ENCODE measurements at places on chromosomes 7 and 10.

- no peak for DNase-seq
Observed at GRCh38 chr7:53776323-53776722, 740.9 kb downstream of the POM121L12 start.

DNA sequence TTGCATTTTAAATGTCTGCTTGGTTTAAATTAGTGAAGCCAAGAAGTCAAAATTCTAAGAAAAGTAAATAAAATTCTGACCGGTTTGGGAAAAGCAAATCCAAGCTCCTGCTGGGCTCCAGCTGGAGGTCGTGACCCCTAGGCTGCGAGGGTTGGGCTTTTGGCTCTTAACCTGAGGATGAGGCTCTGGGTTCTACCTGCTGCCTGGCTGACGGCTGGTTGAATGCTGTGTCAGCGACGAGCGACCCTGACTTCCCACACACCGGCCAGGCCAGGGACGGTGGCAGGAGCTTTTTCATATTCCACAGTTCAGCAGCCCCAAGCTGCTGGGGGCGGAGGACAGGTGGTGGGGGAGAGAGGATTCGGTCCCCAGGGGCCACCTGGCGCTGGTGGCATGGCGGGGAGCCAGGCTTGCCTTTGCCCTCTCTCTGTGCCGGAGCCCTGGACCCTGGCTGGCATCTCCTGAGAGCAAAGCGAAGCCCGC is 843 bp upstream of the PLPP4 start:
- DNase-seq = no peak

DNA sequence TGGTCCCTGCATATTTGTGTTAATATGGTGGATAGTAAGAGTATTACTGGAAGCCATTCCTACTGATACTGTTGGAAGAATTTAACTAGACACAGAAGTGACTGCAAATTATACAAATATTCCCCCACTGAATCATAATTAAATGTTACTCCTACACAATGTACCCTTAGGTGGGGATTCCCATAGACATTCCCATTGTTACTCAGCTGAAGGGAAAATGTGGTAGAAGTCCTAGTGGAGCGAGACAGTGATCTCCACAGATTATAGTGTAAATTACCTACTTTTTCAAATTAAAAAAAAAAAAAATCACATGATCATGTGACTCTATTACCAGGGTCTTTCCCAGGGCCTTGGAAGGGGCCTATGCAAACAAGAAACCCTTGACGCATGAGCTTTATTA is 611.8 kb downstream of the LRMDA start:
- DNase-seq = no peak

- DNase-seq = peak; percentile 68
Observed at GRCh38 chr10:50788951-50789945, 49.5 kb downstream of the ASAH2B start.

DNA sequence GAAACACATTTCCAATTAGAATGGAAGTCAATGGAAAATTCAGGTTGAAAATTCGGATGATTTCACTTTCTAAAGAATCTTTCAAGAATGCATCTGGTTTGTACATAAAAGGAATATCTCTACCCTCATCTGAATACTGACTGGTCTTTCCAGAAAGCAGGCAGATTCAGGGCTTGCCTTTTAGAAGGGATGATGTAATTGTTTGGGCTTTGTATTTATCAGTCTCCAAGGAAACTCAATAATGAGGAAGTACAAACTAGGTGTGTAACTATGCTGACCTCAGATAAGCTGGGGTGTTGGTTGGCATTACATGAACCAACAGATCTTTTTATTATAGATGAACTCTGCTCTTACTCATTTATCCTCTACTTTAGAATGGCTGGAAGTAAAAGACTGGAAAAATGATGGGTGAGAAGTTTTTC is 24.1 kb downstream of the PDLIM1 start:
- DNase-seq = peak; percentile 94

DNA sequence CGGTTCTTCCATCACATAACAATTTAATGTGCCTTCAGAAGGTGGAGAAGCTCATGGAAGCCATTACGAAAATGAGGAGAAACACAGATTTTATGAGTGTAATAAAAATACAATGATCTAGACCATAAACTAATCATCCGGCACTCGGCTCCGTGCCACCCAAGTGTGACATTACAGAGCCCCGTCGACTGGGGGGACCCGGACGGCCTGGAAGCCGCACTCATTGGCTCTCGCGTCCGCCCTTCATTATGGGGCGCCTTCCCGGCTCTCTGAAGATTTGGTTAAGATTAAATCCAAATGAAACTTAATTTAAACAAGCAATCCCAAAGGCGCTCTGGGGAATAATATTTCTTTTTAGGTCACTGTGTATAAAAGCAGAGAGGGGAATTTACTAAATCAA is 242.6 kb downstream of the DNAJB6 start:
- no peak for DNase-seq

DNA sequence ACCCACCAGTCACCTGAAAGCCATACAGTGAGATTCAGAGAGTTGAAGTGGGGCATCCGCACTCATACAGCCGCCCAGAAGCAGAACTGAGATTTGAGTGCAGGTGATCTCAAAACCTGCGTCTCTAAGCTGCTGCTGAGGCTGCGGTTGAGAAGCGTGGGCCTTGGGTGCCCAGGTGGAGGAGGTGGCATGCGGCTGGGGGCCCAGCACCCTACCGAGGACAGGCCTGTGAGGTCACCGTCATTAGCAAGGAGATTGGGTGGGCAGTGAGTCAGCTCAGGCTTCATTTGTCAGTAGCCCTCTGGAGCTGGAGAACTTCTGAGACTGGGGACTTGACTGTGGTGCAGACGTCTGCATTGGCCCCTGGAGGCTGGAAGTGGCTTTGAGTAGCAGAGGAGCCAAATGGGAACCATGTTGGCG is 29.8 kb downstream of the ZMIZ1 start:
- peak; percentile 42 for DNase-seq

- peak; percentile 85 for DNase-seq
Observed at GRCh38 chr10:35447693-35448407, 111.5 kb downstream of the CCNY start.

DNA sequence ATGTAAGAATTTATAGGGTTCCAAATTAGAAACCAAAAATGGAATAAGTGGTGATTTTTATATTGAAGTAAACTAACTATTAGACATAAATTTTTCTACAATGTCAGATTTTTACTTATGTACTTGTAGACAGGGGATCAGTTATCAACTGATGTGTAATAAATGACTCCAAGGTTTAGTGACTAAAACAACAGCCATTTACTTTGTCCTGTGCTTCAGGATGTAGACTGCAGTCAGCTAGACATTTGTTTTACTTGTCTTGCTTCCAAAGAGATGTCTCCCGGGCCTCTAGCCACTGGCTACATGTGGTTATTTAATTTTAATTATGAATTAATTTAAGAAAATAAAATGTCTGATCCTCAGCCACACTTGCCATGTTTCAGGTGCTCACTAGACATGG is 249.7 kb upstream of the IGFBP3 start:
- no peak for DNase-seq

DNA sequence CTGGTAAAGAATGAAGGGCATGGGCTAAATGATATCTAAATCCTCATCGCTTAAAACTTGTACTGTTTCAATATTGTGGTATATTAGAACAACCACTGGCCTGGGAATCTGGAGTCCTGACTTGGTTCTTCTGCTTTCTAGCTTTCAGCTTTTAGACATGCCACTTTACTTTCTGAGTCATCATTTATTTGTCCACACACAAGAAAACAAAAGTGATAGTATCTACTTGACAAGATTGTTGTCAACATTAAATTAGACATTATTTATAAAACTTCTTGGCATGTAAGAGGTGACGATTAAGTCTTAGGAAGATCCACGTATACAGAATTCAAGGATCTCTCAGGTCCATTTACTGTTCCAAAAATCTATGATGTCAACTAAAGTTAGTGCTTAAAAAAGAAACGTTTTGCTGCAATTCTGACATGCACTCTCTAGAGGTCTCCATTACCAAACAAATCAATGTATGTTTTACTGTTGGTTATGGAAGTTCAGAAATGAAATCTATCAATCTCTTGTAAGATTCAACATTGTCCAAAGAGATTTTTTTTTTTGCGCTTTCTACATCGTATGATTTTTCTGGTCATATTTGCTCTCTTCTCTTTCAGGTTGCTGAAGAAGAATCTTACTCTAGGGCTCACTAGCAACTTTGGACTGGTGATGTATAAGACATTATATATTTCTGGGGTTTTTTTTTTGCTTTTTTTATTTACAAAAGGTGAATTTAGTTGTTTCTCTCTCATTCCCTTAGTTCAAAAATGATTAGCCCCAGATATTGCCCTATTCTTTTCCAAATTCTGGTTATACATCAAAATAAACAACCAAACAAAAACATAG is 53.6 kb upstream of the DYNC1I1 start:
- DNase-seq = peak; percentile 21

- DNase-seq = peak; percentile 57
Observed at GRCh38 chr7:131538071-131538812, 18.2 kb downstream of the PODXL start.

- DNase-seq = peak; percentile 26
Observed at GRCh38 chr10:80530251-80530650, 7.5 kb upstream of the SH2D4B start.

DNA sequence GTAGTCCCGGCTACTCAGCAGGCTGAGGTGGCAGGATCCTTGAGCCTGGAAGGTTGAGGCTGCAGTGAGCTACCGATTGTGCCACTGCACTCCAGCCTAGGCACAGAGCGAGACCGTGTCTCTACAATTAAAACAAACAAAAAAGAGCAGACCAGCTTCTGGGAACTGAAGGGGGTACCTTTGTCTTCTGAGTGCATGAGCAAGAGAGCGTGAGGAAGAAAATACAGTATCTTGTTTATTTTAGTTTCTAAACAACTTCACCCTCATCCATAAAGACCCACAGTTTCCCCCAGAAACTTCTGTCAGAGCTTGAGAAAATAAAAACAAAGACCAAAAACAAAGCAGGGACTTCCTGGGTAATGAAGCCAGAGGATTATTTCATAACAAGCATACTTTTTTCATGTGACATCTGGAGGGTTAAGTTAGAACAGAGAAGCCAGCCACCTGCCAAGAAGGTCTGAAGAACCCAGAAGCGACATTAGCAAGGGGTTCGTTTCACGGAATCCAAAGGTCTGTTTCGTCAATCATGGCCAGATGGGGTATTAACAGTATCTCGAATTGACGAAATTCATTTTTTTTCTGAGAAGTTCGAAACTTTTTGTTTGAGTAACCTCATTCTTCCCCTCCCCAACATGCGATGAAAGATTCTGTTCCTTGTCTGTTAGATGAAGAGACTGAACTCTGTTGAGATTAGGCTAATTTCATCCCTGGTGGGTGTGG is 10.2 kb upstream of the IL2RA start:
- DNase-seq = no peak

GRCh38 chr10:109218207-109218606 is 705.1 kb downstream of the XPNPEP1 start:
- no peak for DNase-seq

Measured in AG10803 (cell line).